ENCODE measurements at places on chromosomes 7 and 10.

- DNase-seq, result no peak
These were observed 32.5 kb downstream of the COL1A2 start for GRCh38 chr7:94426980-94427875.

DNA sequence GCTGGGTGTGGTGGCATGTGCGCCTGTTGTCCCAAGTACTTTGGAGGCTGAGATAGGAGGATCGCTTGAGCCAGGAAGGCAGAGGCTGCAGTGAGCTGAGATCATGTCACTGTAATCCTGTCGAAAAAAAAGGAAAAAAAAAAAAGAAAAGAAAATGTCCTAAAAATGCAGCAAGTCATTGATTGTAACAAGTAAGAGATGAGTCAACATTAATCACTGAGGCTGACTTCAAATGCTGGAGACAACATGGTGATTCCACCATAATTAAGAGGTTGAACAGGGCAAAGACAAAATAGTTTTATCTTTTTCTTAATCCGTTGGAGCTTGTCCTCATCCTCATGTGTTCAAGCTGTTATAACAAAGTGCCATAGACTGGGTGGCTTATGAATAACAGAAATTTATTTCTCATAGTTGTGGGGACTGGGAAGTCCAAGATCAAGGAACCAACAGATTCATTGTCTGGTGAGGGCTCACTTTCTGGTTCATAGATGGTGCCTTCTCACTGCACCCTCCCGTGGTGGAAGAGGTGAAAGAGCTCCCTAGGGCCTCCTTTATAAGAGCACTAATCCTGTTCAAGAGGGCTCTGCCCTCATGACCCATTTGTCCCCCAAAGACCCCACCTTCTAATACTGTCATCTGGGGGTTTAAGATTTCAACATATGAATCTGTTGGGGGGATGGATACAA is 60.3 kb downstream of the TBXAS1 start:
- no peak for DNase-seq

DNA sequence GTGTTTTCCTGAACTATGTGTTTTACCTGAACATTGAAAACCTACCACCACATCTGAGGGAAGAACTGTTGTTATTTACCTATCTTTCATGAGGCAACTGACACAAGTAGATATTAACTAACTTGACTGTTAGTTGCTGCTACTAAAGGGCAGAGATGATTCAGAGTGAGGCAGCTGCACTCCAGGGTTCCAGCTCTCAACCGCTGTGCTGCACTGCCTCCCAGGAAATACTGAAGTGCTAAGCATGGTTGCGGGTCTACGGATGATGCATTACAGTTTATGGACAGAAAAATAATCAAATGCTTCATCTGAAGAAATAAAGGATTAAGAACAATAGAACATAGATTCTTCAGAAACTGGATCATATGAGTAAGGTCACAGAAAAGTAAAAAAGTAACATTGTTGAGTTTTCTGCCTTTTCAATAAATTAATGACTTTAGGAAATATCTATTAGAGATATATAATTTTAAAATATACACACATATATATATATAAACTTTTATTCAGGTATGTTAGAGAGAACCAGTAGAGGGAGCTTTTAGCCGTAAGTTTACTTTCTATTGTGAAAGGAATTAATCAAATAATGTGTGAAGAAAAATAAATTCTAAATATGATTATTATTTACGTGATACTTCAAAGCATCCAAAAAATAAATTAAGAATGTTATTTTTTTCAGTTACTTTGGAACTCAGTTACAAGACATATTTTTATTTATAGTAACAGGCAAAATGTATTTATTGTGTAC is 620.0 kb downstream of the CNTNAP2 start:
- DNase-seq, result no peak

- no peak for DNase-seq
These were observed 70.2 kb downstream of the UBE2H start for GRCh38 chr7:129882531-129882930.

DNA sequence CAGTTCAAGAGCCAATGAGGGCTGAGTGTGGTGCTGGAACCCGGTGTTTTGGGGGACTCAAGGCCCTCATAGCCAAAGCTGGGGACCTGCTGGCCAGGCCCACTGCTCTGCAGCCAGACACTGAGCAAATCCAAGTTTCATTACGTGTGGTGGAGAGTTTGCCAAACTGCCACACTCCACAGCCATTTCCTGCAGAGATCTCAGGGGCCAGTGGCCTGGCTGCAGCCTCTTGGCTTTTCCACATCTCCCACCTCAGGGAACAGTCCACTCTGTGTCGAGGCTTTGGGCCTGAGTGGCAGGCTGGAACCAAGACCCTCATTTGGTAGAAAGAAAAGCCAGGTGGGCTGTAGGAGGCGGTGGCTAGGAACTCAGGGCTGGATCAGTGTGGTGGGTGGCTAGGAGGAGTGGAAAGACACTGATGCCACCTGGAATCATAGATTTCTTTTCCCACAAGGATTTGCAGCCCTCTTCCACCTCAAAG is 3.2 kb downstream of the HOXA11 start:
- DNase-seq, result no peak

GRCh38 chr10:62457598-62457997 is 83.4 kb downstream of the ZNF365 start:
- DNase-seq, result no peak

- no peak for DNase-seq
These were observed 194.0 kb upstream of the MGMT start for GRCh38 chr10:129272866-129273650.

DNA sequence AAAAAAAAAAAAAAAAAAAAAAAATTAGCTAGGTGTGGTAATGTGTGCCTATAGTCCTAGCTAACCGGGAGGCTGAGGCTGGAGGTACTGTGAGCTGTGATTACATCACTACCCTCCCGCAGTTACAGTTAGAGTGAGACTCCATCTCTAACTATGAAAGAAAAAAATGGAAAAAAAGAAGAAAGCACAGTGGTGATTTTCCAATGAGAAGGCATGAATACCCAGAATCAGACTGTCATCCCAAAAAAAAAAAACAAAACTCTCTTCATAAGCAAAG is 269.9 kb upstream of the MKLN1 start:
- DNase-seq, result no peak

GRCh38 chr10:73432646-73433537 is 469 bp downstream of the MSS51 start:
- DNase-seq, result no peak

GRCh38 chr10:65570143-65571010 is 1355.5 kb upstream of the LRRTM3 start:
- peak; percentile 46 for DNase-seq

- no peak for DNase-seq
These were observed 28.7 kb downstream of the ICA1 start for GRCh38 chr7:8232999-8233847.

GRCh38 chr7:1761097-1761496 is 91.0 kb downstream of the ELFN1 start:
- no peak for DNase-seq

- no peak for DNase-seq
These were observed 127.6 kb downstream of the DNAJB9 start for GRCh38 chr7:108697254-108697653.

GRCh38 chr7:106944035-106944665 is 79.1 kb downstream of the PIK3CG start:
- DNase-seq, result no peak

- no peak for DNase-seq
These were observed 64.5 kb upstream of the ZMIZ1 start for GRCh38 chr10:79004311-79004710.

GRCh38 chr7:69047151-69047754 is 551.0 kb upstream of the AUTS2 start:
- DNase-seq, result no peak

- no peak for DNase-seq
These were observed 7.8 kb upstream of the CCNY start for GRCh38 chr10:35328404-35329037.

GRCh38 chr10:34549001-34549400 is 266.1 kb downstream of the PARD3 start:
- no peak for DNase-seq

DNA sequence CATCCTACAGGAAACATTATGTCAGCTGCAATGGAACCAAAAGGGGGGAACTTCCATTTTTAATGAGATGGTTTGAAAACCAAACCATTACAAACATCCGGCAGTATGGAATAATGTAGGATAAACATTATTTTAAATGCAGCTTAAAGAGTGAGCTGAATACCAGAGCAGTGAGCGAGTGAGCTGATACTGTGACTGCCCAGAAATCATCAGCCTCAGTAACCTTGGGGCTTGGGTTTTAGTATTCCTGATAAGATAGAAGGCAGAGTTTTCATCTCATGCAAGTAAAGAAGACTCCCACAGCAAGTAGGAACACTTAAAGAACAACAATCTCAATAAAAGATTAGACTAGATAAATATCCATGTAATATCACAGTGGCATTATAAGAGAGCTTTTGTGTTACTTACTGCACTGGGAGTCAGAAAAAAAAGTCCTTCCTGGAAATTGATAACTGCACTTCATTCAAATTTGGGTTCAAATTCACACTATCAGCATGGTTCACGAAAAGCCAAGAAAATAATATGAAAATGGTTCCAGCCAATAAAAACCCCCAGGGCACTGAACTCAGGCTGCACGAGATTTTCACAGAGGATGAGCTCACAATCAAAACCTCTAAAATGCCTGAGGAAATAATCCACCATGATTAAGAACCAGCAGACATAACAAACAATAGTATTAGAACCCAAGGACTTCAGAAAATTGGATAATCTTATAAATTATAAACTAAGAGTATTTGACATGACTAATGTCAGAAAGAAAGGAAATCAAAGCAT is 115.7 kb downstream of the MTPAP start:
- DNase-seq, result no peak

DNA sequence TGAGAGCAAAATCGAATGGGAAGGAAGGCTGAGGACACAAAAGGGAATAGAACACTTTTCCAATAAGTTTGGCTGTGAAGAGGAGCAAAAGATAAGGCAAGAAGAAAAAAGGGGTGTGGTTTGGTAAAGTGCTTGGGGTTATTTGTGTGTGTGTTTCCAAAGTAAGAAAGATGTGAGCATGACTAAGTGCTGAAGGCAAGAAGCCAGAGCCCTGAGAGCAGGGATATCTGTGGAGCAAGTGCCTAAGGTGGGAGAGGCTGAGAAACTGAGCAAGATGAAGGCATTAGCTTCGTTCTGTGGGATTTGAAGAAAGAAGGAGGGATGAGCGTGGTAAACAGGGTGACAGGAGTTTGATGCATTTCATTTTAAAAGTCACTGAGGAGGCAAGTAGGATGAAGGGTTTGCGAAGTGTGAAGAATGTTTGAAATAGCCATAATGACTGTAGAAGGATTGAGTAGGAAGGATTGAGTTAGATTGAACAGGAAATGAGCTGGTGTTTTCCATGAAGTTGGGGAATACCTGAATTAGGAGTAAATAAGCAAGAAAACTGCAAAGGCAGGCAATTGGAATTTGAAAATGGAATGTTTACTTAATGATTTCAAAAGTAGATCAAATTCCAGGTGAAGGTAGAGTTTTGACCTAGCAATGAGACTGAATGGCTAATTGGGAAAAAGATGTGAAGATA is 19.9 kb upstream of the SP4 start:
- DNase-seq, result no peak

DNA sequence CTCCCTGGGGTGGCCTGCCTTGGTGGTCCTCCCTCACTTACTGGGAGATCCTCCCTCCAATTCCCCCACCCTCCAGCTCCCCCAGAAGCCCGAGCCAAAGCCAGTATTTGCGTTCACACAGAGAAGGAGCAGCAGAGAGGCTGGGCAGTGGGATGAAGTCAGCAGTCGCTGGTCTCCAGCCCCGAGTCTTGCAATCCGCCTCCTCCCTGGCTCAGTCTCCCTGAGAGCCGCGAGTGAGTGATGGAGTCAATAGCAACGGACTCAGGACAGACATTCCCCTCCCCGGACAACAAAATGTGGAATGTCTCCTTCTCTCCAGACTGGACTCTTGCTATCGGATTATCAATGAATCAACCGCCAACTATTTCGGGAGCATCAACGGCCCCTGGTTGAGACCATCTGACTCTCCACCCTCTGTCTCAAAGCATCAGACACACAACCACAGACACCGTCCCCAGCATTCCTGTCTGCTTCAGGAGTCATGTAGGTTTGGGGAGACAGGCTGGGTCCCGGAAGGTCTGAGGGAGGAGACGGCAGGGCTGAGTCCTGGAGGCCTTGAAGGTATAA is 178.4 kb downstream of the SH3PXD2A start:
- peak; percentile 61 for DNase-seq

GRCh38 chr10:124091646-124092249 is 1.6 kb downstream of the CHST15 start:
- DNase-seq, result peak; percentile 66

DNA sequence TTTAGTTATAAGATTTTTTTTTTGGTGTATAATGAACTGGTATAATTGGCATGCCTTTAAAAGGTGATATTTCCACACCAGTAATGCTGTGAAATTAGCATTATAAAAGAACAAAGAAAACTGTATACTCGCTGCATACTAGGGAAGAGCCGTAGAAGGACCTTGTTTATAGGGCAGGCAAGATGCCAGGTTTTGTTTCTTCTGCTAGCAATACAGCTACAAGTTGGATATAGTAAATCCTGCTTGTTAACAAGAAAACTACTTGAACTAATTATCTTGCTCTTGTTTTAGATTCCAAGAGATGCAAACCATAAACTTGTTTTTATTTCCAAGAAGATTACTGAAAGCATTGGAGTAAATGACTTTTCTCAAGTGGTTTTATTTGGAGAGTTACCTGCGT is 1.9 kb downstream of the DNAH11 start:
- no peak for DNase-seq

DNA sequence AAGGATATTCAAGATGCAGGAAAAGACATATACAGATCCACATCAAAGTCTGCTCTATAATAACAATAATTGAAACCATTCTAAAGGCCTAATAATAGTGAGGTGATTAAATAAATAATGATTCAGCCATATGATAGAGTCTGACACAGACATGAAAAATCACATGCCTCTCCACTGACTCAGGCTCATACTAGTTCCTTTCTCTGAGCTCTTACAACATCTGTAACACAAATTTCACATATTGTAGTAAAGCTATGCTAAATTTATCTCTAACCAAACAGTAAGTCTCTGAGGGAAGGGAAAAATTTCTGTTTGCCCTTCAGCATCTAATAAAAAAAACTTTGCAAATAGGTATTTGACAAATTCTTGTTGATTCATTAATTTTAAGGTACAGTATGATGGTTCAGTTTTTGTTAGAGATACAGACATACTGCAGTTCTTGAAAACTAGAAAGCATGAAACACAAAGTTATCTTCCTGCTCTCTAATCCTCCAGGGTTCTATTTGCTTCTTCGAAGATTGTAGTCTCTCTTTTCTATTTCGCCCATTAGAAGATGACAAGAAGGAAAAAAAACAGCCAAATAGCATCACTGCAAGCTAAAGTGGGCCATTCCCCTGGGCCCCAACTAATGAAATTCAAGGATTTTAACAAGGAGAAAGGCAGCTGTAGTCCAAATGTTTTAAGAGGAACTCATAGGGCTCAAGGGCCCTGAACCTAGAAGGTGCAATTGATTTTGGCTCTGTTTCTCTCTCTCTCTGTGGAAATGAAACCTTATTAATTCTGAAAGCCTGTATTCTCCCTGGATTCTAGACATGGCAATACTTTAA is 53.9 kb downstream of the CUBN start:
- DNase-seq, result no peak

DNA sequence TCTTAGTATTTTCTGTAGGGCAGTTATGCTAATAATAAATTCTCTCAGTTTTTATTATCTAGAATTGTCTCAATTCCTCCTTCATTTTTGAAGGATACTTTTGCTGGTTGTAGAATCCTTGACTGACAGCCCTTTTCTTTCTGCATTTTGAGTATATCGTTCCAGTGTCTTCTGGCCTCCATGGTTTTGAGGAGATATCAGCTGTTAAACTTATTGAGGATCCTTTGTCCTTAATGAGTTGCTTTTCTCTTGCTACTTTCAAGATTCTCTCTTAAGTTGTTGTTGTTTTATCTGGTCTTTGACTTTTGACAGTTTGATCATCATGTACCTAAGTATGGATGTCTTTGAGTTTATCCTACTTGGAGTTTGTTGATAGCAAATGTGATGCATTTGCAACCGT is 8.9 kb upstream of the GJC3 start:
- no peak for DNase-seq
